KBM-7 (cell line): ENCODE measurements at places on chromosomes 7 and 10.

- DNase-seq: peak; percentile 8
These were observed 904.3 kb downstream of the XPNPEP1 start for GRCh38 chr10:109019001-109019424.

DNA sequence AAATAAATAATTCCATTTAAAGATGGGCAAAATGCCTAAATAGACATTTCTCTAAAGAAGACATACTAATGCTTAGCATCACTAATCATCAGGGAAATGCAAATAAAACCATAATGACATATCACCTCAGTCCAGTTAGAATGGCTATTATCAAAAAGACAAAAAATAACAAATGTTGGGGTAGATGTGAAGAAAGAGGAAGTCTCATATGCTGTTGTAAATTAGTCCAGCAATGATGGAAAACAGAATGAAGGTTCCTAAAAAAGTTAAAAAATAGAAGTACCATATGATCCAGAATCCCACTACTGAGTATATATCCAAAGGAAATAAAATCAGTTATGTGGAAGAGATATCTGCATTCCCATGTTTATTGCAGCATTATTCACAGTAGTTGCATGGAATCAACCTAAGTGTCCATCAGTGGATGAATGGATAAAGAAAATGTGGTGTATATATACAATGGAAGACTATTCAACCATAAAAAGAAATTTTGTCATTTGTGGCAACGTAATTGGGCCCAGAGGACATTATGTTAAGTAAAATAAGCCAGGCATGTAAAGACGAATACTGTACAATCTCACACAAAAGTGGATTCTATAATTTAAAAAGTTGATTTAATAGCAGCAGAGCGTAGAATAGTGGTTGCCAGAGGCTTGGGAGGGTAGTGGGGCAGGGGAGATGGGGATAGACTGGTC lies 52.0 kb downstream of the TCAF1 start:
- DNase-seq: peak; percentile 9

- DNase-seq: no peak
These were observed 701.4 kb downstream of the PARD3 start for GRCh38 chr10:34113504-34114225.

GRCh38 chr7:31186202-31186601 lies 134.1 kb downstream of the ADCYAP1R1 start:
- DNase-seq: no peak
